ENCODE measurements at places on chromosomes 3 and 15.

DNA sequence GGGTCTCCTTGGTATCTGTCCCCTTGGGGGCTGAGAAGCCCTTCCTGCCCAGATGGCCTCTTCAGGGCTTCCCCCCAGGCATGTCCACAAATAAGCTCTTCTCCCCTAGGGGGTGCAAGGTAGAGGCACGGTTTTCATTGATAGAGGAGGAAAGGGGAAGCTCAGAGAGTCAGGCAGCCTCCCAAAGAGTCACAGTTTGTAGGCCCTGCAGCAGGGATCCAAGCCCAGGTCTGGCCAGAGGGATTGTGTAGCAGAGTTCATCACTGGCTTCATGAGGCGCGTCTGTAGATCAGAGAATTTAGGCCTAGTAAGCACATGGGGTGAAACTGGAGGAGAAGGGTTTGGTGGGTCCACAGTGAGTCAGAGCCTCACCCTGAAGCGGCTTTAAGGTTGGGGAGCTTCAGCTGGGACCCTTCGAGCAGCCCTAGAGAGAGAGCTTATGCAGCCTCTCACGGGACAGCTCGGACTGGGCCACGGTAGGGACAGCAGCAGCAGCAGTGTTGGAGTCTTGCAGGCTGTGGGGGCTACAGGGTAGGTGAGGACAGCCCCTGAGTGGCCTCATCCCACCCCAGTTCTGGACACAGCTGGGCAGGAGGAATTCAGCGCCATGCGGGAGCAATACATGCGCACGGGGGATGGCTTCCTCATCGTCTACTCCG, 37.5 kb upstream of the ESYT3 start:
- DNase-seq: no peak

DNA sequence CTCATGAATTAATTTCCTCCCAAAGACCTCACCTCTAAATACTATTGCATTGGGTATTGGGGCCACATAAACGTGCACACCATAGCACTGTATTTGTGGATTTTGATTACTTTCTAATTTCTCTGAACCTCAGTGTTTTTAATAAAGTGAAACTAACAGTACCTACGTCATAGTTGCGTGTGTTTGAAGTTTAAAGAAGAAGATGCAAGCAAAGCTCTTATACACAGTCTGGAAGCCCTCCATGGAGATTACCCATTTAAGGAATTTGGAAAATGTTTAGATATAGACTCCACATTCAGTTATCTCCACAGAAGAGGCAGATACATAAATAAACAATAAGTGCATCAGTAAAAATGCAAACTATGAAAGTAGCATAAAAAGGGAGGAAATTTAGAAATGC, 581.1 kb upstream of the GBE1 start:
- DNase-seq: no peak

GRCh38 chr3:127706785-127707351, 34.1 kb downstream of the ABTB1 start:
- DNase-seq: no peak

DNA sequence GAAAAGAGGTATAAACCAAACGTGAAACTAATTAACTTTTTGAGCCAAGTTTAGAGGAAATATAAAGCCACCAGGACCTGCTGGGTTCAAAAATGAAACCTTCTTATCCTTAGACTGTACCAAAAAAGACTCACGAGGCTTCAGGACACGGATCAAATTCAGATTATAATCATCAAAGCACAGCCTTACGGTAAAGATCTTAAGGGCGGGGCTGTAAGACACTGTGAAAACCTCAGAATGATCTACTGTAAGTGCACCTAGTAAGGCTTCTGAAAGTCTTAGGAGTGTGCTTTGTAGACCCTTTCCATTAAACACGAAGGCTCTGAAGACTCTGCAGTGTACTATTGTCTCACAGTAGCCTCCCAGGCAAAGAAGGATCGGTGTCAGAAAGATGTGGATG, 26.8 kb downstream of the TARS3 start:
- no peak for DNase-seq

GRCh38 chr3:16127249-16127648, 47.2 kb upstream of the GALNT15 start:
- DNase-seq: no peak

- no peak for DNase-seq
These were observed 79.6 kb downstream of the SOX2 start for GRCh38 chr3:181791056-181791955.

Data from effector memory CD4-positive, alpha-beta T cell (primary cell).